ENCODE measurements at places on chromosomes 7 and 10. TPM values are rescaled to one million over a fixed set of nuclear protein-coding genes. Genes with fewer than 3 reads are reported as not detected.

- no peak for DNase-seq
Measured at GRCh38 chr10:86938260-86938659, 19.2 kb downstream of the MMRN2 start.

The CALN1 gene
- 36.8 TPM for total RNA-seq

- DNase-seq = no peak
Measured at GRCh38 chr10:79446758-79447084, 1.3 kb upstream of the ZCCHC24 start.

GRCh38 chr7:38330861-38331621 is 57.6 kb upstream of the TARP start:
- peak; percentile 78 for DNase-seq

GRCh38 chr7:37916673-37917660 is at the start of gene SFRP4:
Gene SFRP4 (minus strand): TSS chr7:37916817. CDS start chr7:37916537, 280 bp downstream.
- no peak for DNase-seq

- DNase-seq = no peak
Measured at GRCh38 chr7:54622696-54623309, 80.6 kb downstream of the VSTM2A start.

The SPAG6 gene
- 0.24 TPM for total RNA-seq

GRCh38 chr7:42774436-42774835 is 137.4 kb downstream of the C7orf25 start:
- no peak for DNase-seq

The NSUN6 gene
- 18.9 TPM for total RNA-seq

DNA sequence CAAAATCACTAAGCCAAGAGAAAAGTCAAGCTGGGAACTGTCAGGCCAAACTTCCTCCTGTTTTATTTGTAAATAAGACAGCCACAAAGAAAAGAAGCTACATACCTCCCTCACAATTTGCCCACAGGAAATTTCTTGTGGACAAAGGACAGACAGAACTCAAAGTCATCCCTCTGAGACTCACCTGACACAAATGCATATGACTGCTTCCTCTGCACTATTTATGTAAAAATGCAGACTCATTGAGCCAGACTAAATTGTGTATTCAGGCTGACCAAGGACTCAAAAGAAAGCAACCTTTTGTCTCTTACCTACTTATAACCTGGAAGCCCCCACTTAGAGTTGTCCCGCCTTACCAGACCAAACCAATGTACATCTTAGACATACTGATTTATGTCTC is 11.8 kb downstream of the TOMM7 start:
- DNase-seq = no peak

The CDC14C gene
- total RNA-seq = not detected

Data from thymus (tissue), 14 donors.